Right atrium auricular region (tissue), 2 donors: ENCODE measurements at places on chromosomes 2 and 18.

DNA sequence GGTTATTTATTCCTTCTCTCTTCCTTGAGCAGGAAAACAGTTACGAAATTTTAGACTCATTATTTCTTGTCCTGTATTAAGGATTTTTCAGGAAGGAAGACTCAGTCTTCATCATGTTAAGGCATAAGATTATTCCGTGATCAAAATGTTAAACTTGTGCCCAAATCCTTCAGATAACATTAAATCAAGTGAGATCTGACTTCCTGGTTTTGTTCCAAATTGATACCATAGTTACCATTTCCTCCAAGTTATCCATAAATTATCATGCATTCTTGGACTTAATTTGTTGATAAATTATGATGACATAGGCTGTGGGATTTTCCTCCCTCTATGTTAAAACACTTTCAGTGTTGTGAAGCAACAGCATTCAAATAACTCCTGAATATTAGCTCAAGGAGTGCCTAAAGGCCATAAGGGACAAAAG, 31.9 kb downstream of the EFEMP1 start:
- no peak overlapping the region for H3K4me3 ChIP-seq
- no peak overlapping the region for H3K27ac ChIP-seq
- no peak for DNase-seq

DNA sequence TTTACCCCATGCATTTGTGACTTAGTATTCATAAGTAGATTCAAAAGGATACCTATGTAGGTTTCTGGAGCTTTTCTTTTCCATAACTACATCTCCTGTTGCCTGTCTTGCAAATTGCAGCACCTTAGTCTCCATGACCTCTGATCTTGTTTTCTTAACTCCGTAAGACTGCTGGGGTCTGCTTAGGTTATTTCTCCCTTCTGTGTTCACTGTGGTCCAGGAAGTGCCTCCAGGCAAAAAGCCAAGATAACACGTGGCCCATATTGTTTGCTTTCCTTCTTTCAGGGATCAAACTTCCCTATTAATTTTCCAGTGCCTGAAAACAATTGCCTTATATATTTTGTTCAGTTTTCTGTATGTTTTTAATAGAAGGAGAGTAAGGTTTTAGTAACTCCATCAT, 86.4 kb downstream of the GCA start:
- DNase-seq = no peak
- H3K4me3 ChIP-seq = no peak overlapping the region
- H3K27ac ChIP-seq = no peak overlapping the region
- no peaks in the 10 kb centered on the region for H3K27me3 ChIP-seq
- no peaks in the 10 kb centered on the region for H3K36me3 ChIP-seq

GRCh38 chr2:27245116-27245515, 17.7 kb downstream of the SLC30A3 start:
- H3K36me3 ChIP-seq = peaks cover 27% of the 10 kb centered on the region
- no peaks in the 10 kb centered on the region for H3K27me3 ChIP-seq
- H3K27ac ChIP-seq = peak overlapping the region; percentile 16
- no peak for DNase-seq

DNA sequence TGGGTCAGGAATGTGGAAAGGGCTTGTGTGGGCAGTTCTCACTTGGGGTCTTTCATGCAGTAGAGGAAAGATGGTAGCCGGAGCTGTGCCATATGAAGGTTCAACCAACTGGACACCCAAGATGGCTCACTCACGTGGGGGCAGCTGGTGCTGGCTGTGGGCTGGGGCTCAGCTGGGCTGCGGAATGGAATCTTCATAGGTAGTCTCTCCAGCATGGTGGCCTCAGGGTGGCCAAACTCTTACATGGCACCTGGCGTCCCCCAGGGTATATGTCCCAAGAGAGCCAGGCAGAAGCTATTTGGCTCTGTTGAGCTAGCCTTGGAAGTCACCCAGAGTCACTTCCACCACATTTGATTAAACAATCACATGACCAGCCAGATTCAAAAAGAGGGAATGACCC, 163.1 kb upstream of the KLHL29 start:
- no peak overlapping the region for H3K4me3 ChIP-seq
- H3K36me3 ChIP-seq = no peaks in the 10 kb centered on the region
- DNase-seq = no peak
- H3K27ac ChIP-seq = no peak overlapping the region
- no peaks in the 10 kb centered on the region for H3K27me3 ChIP-seq

DNA sequence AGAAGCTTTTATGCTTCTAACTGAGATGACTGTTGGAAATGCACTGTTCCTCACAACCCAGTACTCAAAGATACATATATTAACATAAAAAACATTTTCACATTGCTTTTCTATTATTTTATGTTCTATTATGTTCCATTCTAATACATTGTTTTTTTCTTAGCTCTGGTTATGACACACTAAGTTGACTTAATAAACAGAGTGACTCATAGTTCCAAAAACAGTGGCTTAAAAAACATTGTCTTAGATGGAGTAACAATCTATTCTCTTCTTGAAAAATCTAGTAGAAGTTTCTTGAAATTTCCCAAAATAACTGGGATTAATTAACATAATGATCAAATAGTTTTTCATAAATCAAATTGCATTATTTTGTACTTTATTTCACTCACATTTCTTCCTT, 328.2 kb upstream of the LRATD1 start:
- no peak overlapping the region for H3K4me3 ChIP-seq
- no peak overlapping the region for H3K27ac ChIP-seq
- DNase-seq = no peak
- H3K36me3 ChIP-seq = no peaks in the 10 kb centered on the region
- no peaks in the 10 kb centered on the region for H3K27me3 ChIP-seq
- H3K4me1 ChIP-seq = no peaks in the 10 kb centered on the region

- peaks cover 17% of the 10 kb centered on the region for H3K4me1 ChIP-seq
- no peaks in the 10 kb centered on the region for H3K36me3 ChIP-seq
- H3K27ac ChIP-seq = no peak overlapping the region
- H3K4me3 ChIP-seq = no peak overlapping the region
- DNase-seq = peak; percentile 61
- no peaks in the 10 kb centered on the region for H3K27me3 ChIP-seq
These were observed 58.1 kb downstream of the AGAP1 start for GRCh38 chr2:235551965-235552364.

DNA sequence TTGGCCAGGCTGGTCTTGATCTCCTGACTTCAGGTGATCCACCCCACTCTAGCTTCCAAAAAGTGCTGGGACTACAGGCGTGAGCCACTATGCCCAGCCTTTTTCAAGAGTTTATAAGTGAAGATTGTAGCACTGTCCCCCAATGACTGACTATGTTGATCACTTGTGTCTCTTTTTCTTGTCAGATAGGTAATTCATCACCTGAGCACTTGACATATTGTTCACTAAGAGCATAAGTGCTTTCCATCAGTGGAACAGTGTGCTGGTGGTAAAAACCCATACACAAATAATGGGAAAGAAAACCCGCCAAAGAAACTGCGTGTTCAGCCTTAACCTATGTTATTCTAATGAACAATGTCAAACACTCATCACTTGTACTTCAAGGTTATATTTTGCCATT, 414.4 kb upstream of the CDH7 start:
- no peak overlapping the region for H3K4me3 ChIP-seq
- H3K27me3 ChIP-seq = no peaks in the 10 kb centered on the region
- H3K4me1 ChIP-seq = no peaks in the 10 kb centered on the region
- no peak overlapping the region for H3K27ac ChIP-seq
- no peak for DNase-seq
- H3K36me3 ChIP-seq = no peaks in the 10 kb centered on the region

GRCh38 chr2:183078464-183079138, at the start of gene DUSP19:
DUSP19 (plus strand) TSS chr2:183078747; CDS start chr2:183078934, 187 bp downstream.
- peak; percentile 94 for DNase-seq
- no peaks in the 10 kb centered on the region for H3K4me1 ChIP-seq
- no peaks in the 10 kb centered on the region for H3K27me3 ChIP-seq
- H3K4me3 ChIP-seq = peak within 1 kb of the TSS; percentile 61
- H3K27ac ChIP-seq = peak within 1 kb of the TSS; percentile 90
- H3K36me3 ChIP-seq = no peaks in the 10 kb centered on the region

GRCh38 chr2:15307526-15307925, 253.6 kb downstream of the NBAS start:
- no peak overlapping the region for H3K27ac ChIP-seq
- H3K36me3 ChIP-seq = no peaks in the 10 kb centered on the region
- no peak overlapping the region for H3K4me3 ChIP-seq
- no peak for DNase-seq
- H3K4me1 ChIP-seq = no peaks in the 10 kb centered on the region
- H3K27me3 ChIP-seq = no peaks in the 10 kb centered on the region
